Aorta (tissue), 5 donors: ENCODE measurements at places on chromosomes 7 and 10. TPM values are rescaled to one million over a fixed set of nuclear protein-coding genes. Genes with fewer than 3 reads are reported as not detected.

DNA sequence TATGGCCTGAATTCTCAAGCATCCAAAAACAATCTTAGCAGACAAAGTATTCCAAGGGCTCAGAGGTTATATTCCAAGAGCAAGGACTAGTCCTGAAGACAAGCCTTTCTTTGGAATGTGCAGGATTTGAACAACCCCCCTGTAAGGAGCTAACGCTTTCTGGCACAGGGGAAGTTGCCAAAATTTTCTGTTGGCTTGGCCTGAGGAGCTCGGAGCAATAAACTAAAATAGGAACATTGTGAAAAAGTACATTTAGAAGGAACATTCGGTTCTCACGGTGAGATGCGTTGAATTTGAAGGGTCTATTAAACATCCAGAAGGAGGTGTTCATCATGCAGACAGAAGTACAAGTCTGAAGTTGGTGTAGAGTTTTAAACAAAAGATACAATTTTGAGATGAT is 1030.5 kb upstream of the CELF2 start:
- DNase-seq: no peak

The SRRM3 gene
- 7.4 TPM for polyA plus RNA-seq

DNA sequence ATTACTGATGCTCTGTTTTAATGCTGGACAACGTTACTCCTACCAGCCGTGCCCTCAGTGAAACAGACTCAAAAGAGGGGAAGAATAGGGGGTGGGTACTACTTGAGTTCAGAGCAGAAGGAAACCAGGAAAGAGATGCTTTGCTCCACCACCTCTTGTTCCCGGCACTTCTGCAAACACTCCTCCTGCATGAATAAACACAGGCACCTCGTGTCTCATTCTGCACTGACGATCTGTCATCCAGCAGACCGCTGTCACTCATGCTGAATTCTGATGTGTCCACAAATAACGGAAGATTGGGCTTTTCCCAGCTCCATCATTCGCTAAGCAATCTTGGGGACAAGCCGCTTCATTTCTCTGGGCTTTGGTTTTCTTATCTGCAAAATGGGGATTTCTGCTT is 26.7 kb downstream of the YWHAG start:
- DNase-seq: no peak

DNA sequence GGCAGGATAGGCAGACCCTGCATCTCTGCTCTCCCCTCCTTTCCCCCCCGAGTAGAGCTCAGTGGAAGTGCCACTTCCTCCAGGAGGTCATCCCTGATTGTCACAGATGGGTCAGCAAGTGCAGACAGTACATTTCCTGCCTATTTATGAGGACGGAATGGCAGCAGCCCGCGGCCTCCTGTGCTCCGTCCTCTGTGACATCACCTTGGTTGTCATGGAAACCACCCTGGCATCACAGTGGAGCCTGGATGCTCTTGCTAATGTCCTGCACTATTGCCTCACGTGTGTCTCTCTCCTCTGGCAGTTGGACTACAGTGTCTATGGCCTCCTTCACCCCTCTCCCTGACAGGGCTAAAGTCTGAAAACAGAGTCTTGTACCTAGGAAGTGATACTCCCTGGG is 148.6 kb downstream of the SH3PXD2A start:
- no peak for DNase-seq

The MSRB2 gene
- 27.0 TPM for polyA plus RNA-seq

- no peak for DNase-seq
Observed at GRCh38 chr7:98200364-98200763, 10.9 kb upstream of the BHLHA15 start.

GRCh38 chr7:474605-475424 is 44.8 kb downstream of the PDGFA start:
- DNase-seq: peak; percentile 29

DNA sequence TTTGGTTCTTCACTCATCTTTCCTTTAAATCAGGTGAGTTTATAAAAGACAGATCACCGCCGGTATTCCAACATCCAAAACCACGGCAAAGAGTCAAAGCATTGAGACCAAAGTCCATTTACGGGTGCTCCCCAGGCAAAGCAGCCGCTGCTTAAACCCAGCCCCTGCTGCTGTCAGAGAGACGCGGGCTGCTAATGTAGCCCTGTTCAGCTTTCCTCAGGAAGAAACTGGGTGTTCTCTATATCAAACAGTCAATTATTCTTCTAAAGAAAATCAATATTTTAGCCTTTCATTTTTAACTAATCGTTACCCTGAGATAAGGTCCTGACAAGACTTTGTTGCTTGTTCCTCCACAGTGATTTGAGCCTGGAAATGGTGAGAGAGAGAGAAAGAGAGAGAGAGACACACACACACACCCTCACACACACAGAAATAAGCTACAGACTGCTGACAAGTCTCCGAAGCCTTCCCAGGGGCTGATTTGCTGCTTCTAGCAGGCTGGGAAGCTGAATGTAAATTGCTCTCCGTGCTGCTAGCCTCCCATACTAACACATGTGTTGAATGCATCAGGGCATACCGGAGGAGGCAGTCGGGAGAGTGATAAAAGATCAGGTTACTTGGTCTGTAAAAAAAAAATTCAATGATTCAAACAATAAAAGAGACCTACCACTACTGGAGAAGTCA is 183.0 kb upstream of the ANK3 start:
- no peak for DNase-seq

DNA sequence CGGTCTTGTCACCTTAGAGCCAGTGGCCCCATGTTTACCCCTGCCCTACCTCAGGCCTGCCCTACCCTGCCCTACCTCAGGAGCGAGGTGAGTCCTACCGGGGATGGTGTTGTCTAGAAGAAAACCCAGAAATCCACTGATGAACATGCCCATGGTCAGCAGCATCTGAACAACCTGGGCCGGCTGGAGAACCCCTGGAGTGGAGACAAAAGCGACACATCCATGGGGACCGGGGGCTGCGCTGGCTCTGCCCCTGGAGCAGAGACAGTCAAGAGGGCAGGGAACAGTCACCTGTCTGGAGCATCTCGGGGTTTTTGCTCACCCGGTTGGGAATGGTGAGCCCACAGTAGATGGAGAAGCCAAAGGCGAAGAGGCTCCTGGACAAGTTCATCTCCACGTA is 36.3 kb downstream of the STRA8 start:
- DNase-seq: no peak

- DNase-seq: no peak
Observed at GRCh38 chr10:11095374-11095801, 77.7 kb downstream of the CELF2 start.

The DLG5 gene
- polyA plus RNA-seq: 20.3 TPM

- DNase-seq: no peak
Observed at GRCh38 chr10:101233863-101234262, 4.6 kb upstream of the LBX1 start.

DNA sequence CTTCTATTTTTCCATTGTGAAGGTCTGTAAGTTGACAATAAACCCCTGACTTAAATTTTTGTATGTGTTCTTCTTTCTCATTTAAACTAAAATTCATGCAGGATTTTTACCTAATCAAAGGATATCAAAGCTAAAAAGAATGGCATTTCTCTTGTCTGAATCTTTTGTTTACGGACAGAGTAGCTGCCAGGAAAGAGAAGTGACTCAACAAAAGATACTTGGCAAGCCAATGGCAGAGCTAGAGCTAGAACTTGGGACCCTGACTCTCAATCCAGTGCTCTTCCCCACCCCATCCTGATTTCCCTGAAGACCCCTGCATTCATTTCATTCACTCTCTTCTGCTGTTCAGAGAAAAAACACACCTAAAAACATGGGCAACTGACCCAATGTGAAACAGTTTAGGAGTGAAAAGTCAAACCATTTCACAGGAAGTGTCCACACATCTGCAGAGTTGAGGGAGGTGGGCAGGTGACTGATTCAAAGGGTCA is 40.2 kb upstream of the PDLIM1 start:
- DNase-seq: no peak

DNA sequence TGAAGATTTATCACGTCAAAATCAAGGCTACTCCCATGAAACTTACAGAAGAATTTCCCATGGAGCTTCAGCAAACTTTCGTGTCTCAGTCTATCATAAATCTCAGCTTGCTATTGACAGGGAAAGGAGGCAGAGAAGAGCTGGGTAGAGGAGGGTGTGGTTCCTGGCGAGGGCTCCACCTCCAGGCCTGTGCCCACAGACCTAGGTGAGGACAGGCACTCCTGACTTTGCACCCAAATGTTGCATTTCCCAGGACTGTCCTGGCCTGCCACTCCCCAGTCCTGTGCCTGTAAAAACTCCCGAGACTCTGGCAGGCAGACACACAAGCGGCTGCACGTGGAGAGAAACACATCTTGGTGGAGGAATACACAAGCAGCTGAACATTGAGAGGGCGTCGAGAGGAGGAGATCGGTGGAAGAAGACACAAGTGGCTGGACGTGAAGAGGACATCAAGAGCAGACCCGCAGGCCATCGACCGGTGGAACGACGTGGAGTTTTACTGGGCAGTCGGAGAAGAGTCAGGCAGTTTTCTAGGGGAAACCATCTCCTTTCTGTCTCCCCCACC is 145.1 kb downstream of the CTNNA3 start:
- no peak for DNase-seq

GRCh38 chr10:98055841-98056516 is 25.6 kb upstream of the CRTAC1 start:
- DNase-seq: no peak

The BMPER gene
- 0.88 TPM for polyA plus RNA-seq

GRCh38 chr10:102673819-102674511 is 29.7 kb downstream of the TRIM8 start:
- peak; percentile 85 for DNase-seq

GRCh38 chr7:49630513-49630912 is 142.9 kb upstream of the VWC2 start:
- DNase-seq: no peak

GRCh38 chr7:152856351-152856750 is 96.8 kb downstream of the ACTR3B start:
- no peak for DNase-seq

DNA sequence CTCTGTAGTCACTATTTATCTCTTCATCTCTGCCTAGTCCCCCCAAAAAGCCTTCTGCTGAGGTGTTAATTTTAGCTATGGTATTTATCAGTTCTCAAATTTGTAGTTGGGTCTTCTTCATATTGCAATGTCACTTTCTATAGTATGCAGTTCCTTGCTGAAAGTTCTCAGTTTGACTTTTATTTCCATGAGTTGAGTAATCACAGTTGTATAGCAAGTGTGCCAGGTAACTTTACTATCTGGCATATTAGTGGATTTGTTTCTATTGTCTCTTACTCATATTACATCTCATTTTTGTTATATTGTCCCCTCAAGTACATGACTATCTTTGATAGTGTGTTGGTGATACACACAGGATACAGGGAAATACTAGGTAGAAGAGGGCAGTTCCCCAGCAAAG is 152.8 kb downstream of the CUBN start:
- no peak for DNase-seq

GRCh38 chr10:114401195-114401791 is 3.0 kb downstream of the AFAP1L2 start:
- peak; percentile 66 for DNase-seq

GRCh38 chr7:117061751-117062150 is 108.5 kb downstream of the ST7 start:
- no peak for DNase-seq

DNA sequence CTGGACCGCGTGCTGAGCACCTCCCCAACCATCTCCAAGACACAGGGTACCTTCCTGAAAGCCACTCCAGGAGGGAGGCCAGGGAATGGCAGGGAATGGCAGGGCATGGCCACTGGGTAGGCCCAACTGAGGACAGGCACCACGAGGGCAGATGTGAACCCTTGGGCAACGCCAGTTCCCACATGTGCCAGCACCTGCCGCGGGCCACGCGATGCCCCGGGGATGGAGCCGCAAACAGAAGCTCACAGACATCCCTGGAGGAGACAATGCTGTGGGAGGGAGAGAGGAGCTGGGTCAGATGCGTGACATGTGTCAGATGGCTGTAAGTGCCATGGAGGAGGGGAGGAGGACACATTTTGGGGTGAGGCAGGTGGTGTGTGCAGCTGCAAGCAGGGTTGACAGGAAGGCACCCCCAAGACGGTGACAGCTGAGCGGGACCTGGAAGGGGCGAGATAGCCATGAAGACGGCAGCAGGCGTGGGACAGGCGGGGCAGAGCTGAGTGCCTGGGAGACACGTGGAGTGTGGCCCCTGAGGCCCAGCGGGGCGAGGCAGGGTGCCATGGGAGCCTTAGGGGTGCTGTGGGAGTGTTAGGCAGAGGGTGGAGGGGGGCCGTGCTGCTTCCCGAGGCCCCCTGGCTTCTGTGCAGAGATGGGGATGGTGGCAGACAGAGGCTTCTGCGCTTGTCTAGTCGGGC is 27.7 kb downstream of the IQCE start:
- DNase-seq: no peak

DNA sequence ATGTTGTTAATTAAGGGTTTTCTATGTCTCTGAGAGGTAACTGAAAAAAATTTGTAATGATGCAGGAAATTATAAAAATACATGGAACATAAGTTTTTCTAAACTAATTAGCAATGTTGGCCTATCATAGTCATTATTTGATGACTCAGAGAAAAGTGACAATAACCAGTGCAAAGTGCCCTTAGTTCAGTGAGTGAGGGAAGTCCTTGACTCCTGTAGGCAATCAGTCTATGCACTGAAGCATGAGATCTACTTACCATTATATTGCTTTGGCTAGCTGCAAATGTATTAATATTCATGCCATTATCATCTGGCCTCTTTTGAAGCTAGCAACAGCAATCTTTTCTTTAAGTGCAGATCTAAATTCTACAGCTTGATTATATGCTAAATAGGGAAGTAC is 40.6 kb downstream of the CCDC172 start:
- DNase-seq: no peak

DNA sequence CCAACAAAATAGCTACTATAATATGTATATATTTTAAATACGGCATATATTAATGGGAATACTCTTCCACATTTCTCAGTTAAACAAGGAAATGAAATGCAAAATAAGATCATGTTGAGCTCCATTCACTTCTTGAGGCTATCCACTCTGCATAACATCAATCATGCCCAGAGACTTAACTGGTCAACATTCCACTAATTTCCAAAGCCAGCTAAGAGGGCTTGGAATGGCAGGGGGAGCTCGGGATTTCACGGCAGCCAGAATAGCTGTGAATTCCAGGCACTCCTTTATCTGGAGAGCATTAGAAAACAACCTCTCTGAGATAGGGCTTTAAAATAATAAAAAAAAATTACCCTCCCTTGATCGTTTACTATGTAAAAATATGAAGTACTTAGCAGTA is 194.9 kb upstream of the CDCA7L start:
- DNase-seq: no peak

DNA sequence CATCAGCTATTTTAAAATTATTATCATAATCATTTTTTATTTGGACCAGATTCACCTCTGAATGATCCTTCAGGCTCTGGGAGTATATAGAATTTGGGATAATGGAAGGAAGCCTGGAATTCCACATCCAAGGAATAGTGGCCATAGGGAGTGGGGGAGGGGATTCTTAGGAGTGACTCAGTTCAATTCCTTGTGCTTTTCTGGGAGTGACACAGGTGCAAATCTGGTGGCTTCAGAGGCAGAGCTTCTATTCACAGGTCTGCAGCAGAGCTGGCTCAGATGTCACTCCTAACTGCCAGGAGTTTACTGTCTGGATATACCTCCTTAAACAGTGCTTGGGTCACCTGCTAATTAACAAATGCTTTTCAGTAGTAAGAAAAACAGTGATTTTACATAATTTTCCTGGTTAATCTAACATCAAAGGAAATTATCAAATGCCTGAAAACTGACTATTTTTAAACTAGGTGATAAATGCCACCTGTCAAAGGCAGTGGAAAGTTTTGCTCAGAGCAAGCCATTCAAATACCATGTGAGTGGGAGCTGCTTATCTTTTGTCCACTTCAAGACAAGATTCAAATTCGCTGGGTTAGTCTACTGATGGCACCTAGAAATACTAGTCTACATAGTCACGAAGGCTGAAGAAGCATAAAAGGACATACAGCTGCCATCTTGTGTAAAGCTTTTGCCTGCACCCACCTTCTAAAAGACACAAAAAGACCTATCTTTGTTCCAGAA is 106.7 kb upstream of the LAMB4 start:
- no peak for DNase-seq

- DNase-seq: no peak
Observed at GRCh38 chr7:106629516-106629915, 31.4 kb downstream of the CCDC71L start.
